Fibroblast of skin of right biceps (primary cell): ENCODE measurements at places on chromosomes 3 and 15.

DNA sequence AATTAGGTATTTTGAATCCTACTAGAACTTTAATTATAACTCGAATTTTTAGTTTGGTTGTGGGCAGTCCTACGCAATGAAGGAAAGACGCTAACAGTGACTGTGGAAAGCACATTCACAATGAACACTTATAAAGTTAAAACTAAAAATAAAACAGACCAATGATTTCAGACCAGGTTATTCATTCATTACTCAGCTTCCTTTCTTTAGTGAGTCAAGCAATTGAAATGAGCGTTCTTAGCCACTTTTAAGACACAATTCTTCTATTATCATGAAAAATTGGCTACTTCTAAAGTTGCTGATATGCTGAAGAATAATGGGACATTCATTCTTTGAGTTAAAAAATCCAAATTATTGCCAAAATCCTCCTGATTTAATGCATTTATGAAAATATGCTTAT lies 66.0 kb upstream of the CMSS1 start:
- peak; percentile 89 for DNase-seq

- DNase-seq = peak; percentile 16
Observed at GRCh38 chr3:70028361-70028760, 28.8 kb downstream of the SAMMSON start.

DNA sequence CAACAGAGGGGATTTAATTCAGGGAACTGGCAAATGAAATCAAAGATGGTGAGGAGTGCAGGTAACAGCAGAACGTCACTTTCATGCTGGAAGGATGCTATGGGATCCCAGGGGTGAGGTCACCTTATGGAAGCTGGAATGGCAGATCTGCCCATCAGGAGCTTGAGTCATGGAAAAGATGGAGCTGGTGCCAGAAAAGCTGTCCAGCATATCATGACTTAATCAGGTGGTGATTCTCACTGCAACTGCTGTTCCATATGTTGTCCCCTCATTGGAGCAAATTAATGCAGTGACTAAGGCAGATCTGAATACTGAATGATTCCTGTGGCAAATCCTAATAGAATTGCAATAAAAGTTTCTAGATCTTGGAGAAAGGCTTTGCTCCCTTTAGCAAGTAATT lies 38.4 kb downstream of the HHLA2 start:
- DNase-seq = peak; percentile 24

DNA sequence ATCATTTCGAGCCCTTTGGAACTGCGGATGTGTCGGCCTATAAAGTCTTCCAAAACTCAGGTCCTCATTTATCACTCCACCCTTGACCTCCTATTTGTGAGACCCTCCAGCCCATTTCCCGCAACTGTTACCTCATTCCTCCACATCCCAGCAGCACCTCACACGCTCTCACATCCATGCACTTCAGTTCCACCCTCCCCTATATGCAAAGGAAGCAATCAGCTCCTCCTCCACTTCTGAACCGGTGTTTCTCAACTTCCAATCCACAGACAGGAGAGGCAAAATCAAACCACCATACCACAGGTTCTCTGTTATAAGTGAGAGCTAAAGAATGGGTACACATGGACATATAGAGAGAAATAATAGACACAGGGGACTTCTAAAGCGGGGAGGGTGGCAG lies 36.7 kb upstream of the MECOM start:
- no peak for DNase-seq

- DNase-seq = no peak
Observed at GRCh38 chr3:45198264-45199260, 27.5 kb downstream of the TMEM158 start.

DNA sequence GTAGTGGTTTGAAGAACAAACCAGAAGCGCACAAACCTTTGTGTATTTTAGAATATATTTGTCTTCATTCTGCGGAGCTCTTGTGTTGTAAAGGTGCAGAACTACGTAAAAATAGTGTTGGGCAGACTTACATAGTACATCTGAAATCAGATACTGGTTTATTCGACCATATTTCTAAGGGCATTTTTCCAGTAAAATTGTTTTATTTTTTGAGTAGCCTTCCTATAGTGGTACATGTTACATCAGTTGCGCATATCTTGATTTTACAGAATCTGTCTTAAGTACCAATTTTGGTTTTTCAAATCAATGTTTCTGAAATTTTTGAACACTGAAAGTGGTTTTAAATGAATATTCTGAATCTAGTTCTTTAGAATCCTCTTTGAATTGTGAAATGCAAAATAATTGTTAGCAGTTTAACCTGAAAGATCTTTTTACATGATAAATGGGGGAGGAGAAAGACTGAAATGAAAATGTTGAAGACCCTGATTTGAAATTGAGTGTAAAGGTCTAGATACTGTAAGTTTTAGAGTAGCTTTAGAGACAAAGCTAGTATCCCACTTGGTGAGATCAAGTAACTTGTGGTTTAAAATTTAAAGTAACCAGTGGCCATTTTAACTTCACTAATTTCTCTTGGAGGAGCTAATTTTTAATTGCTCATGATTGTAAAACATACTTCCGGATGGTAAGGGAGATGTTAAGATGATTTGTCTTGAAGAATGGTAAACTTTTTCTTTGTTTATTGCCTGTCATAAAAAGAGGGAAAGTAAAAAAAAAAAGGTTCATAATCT lies 15.5 kb upstream of the CHD2 start:
- peak; percentile 33 for DNase-seq

DNA sequence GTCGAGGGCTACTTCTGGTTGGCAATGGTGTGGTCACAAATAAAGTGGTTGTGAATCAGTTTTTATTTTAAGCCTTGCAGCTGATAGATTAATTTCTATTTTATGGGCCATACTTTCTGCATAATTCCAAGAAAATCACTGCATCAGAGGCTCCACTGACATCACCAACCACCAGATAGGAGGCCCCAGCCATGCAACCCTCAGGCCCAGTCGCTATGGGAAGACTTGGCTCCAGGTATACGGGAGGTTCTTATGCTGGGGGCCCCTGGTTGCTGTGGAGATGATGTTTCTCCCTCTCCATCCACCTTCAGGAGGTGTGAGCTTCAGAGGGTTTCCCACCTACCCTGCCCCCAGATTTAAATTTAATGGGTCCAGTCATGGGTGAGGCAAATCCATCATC lies 57.4 kb downstream of the ISG20 start:
- DNase-seq = no peak

- no peak for DNase-seq
Observed at GRCh38 chr15:94761574-94761973, 530.2 kb downstream of the MCTP2 start.

GRCh38 chr3:59558906-59559720 lies 509.3 kb upstream of the CFAP20DC start:
- no peak for DNase-seq

GRCh38 chr15:94638183-94638582 lies 406.8 kb downstream of the MCTP2 start:
- DNase-seq = no peak

DNA sequence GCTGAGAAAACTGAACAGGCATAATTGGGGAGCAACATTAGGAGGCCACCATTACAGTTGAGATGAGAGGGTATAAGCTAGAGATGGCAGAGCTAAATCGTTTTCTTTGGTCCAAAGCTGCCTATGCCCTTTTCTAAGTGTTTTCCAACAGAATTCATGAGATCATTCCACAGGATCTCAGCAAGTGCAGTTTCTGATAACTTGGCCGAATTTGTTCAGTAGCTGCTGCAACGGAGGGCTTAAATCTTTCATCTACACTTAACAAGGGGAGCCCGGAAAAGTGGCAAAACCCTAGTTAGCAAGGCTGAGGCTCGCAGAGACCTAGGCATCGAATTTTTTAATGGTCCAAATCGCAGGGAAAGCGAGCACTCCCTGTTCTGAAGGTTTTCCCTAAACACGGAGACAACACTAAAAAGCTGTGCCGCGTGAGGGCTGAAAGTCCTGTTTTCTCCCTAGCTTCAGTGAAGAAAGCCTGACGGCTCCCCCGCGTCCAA lies 531 bp upstream of the BLOC1S6 start:
- no peak for DNase-seq

- no peak for DNase-seq
Observed at GRCh38 chr15:82552861-82553260, 12.6 kb upstream of the RPS17 start.

GRCh38 chr3:47578119-47578632 lies 489 bp downstream of the CSPG5 start:
- peak; percentile 15 for DNase-seq

GRCh38 chr15:41772720-41773331 lies 1.5 kb upstream of the MAPKBP1 start:
- peak; percentile 71 for DNase-seq

DNA sequence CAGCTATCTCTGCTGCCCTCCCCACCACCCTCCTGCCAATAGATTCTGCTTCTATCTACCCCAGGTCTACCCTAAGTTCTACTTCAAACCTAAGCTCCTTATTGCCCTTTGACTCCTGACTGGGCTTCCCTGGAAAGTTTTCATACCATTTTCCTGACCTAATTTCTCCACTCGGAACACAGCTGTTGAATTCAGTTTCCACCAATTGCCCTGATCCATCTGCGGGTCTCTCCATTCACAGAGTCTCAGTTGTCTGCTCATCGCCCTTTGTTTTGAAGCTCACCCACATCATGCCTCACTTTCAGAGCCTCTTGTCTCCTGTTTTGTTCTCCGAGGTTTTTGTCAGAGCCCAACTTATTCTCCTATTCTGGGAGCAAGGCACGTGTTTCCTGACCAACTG lies 56.8 kb upstream of the ABI3BP start:
- no peak for DNase-seq

DNA sequence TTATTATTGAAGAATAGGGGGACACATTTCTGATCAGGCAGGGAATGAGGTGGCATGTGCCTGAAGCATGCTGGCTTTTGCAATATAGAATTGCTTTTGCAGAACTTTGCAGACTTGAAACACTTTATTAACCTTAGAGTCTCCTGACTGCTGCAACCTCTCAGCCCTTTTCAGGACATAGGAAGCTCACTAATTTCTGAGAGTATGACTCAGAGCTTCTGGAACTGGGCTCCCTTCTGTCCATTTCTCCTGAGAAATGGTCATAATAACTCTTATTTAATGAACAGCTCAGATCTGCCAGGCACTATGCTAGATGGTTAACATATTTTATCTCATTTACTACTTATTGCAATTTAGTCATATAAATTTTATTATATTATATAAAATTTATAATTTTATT lies 38.6 kb upstream of the DGKG start:
- DNase-seq = no peak
